ENCODE measurements at places on chromosomes 6 and 20. TPM values are rescaled to one million over a fixed set of nuclear protein-coding genes. Genes with fewer than 3 reads are reported as not detected.

ERVFRD-1 gene
- not detected for total RNA-seq

PTCHD4 gene
- total RNA-seq, result 1.8 TPM

BTNL2 gene
- total RNA-seq, result not detected

EIF6 gene
- total RNA-seq, result 368 TPM

RAD21L1 gene
- not detected for total RNA-seq

MYLIP gene
- 28.4 TPM for total RNA-seq

CABLES2 gene
- 2.2 TPM for total RNA-seq

HLA-DQB1 gene
- 8.3 TPM for total RNA-seq

PPP1R3G gene
- not detected for total RNA-seq

ACSS1 gene
- 3.3 TPM for total RNA-seq

NKX2-2 gene
- 0.41 TPM for total RNA-seq

SLC22A3 gene
- total RNA-seq, result not detected

PRL gene
- not detected for total RNA-seq

All from A375 (cell line).